Small intestine (tissue), 16 donors: ENCODE measurements at places on chromosomes 3 and 15.

DNA sequence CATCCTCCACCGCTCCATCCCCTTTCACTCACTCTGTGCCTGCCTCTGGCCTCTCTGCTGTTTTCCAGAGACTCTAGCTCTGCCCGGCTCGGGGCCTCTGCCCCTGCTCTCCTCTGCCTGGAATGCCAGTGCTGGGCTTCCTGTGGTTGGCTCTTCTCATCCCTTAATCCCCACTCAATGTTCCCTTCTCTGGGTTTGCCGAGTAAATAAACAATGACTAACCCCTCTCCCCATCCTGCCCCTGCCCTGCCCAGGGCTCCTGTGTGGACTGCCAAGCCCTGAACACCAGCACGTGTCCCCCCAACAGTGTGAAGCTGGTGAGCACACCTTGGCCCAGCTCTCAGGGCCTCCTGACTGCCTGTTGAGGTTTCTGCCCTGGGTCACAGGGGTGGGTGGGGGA lies 12.2 kb downstream of the STAB1 start:
- no peak for DNase-seq

GRCh38 chr3:119783883-119784282 lies 2.0 kb downstream of the NR1I2 start:
- no peak for DNase-seq

DNA sequence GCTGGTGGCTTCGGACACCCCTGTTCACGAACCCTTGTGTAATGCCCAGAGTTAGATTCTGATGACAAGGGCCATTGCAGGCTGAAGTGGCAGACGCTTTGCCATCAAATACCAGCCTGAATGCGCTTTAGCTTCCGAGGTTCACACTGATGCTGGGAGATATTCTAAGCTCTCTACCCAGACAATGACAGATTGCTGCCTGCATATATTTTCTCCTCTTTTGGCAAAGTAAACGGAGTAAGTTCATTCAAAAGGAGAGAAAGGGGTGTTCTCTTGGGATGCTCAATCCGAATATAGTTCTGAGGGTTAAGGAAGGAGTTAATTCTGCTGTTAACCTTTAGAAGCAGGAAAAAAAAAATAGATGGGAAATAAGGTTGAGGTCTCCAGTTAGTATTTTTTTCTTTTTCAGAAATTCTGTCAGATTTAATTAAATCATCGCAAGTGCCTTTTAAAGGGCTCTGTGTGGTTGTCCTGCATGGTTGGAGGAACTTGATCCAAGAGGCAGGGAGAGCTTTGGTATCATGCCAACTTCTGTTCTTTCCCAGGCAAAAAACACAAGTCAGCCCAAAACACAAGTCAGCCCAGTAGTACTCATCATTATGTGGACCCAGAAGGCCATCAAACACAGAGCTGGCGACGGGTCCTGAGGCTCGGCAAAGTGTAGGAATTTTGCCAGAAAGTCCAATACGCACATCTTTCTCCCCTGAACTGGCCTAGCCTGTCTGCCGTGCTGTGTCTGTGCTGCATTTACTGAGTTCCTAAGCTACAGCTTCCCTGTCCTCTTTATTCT lies 70.9 kb upstream of the ST8SIA2 start:
- DNase-seq: no peak

GRCh38 chr15:96348112-96349027 lies 17.9 kb downstream of the NR2F2 start:
- DNase-seq: no peak

DNA sequence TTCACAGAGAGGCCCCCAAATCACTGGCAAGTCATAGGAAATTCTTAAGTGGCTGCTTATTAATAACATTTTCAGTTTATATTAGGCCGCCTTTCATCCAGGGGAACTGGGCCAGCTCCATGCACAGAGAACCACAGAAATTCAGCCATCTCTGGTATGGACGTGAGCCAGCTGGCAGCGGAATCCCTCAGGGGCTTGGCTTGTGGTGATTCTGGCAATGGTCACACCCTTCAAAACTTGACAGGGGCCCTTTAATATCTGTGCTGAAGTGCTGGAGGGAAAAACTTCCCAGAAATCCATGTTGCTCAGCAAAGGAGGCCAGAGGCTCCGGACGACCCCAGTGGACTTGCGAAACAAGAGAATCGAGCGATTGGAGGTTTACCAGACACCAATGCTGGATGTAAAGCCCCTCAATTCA lies 11.3 kb downstream of the PRICKLE2 start:
- DNase-seq: no peak

DNA sequence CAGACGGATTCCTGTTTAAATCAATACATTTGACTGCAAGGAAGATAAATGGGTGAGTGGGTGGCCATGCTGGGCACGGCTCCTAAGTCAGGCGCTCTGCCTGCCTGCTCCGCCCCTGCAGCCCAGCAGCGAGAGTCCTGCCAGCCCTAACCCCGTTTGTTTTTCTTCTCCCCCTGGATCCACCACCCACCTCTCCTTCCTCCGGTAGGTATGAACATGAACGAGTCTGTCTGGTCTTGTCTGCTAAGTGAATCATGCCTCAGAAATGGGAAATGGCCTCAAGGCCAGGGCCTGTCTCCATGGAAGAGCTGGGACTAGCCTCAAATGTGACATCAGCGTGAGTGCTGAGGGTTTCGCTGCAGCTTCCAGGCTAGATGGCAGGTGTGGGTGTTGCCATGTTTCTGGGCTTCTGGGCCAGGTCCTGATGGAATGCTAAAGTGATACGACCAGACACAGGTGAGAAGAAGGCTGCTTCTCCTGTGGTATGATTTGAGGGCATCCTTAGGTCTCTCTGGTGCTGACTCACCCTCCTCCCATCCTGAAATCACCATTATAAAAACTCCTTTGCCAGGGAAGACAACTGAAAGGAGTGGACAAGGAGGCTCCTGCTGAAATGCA lies 5.6 kb upstream of the FEM1B start:
- DNase-seq: no peak

DNA sequence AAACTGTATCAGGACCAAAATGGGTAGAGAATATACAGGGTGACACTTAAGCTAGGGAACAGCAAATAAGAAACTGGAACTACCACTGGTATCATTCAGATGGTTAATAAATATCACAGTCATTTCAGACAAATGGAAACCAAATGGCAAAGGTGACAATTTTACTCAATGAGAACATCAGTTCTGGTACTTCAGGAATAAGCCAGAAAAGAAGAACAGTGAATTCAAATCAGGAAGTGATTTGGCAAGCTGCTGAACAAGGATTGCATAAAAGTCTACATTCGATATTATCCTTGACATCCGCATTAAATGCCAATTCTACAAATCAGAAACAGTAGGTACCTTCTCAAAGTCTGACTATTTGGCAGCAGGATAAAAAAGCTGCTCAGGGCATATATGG lies 23.5 kb upstream of the STIMATE start:
- no peak for DNase-seq

- no peak for DNase-seq
These were observed 89.5 kb downstream of the FGF12 start for GRCh38 chr3:192637803-192638202.

- no peak for DNase-seq
These were observed 86.4 kb upstream of the VGLL3 start for GRCh38 chr3:87077355-87077754.

- no peak for DNase-seq
These were observed 740 bp downstream of the MAGI1 start for GRCh38 chr3:66037986-66038369.

DNA sequence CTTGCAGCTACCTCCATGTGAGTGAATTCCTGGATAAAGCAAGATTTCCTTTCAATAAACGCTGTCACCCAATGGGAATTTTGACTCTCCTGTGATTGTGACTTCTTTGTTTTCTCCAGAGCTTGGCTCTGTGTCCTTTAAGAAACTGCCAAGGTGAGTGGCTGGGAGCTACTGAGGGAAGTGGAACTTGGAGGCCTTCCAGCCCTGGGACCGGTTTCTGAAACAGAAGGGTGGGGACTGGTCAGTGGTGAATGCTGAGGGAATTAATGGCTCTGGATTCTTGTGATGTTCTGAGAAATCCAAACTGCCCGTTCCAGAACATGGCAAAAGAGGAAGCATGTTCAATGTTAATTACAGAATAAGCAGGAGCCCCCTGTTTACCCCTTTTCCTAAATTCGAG lies 41.1 kb upstream of the MYZAP start:
- peak; percentile 36 for DNase-seq

GRCh38 chr3:59185591-59186369 lies 136.0 kb upstream of the CFAP20DC start:
- no peak for DNase-seq

- DNase-seq: no peak
These were observed 74.8 kb upstream of the SEC13 start for GRCh38 chr3:10395671-10396070.

DNA sequence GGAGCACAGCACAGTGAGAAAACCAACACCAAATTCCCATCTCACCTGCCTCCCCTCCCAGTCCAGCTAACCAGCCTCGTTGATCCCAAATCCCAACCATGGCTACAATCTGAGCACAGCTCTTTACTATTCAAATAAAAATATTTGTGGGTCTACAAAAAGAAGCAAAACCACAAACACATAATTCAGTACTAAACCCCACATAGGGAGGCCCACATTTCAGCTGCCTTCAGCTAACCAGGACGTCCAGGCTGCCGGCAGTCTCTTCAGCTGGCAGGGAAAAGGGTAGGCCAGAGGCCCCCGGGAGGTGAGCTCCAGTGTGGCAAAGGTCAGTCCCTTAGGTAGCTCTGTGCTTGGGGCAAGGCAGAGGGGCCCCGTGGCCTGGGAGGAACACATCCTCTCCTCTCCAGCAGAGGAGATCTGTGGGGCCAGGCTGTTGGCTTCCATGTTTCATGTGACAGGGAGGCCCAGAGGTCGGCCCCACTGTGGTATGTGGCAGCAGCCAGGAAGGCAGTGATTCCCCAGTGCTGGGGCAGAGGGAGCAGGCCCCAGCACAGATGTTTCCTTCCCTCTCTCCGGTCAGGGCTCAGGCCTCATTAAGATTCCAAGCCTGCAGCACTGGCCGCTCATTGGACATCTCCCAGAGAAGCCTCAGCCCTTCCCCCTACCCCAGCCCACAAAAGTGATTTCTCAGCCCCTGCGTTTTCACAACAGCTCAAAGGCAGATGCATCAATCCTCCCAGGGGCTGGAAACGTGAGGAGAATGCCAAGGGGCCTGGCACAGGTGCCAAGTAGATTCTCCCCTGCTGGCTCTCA lies 381.4 kb downstream of the NTRK3 start:
- DNase-seq: no peak

DNA sequence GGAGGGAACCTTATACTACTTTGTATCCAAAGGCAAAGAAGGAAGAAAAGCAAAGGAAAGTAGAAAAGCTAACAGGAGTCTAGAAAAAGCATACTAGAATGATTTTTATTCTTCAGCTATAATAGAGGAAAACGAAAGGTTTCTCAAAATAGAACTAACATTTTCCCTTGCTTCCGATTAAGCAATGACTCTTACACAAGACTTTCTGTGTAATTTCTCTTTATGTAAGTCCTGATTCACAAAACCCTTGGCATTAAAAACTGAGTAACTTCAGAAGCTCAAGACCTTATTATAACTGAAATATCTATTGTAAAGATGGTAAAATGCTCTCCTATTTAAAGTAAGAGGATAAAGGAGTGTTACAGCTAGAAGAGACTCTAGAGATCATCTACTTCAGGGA lies 97.4 kb downstream of the DTWD1 start:
- no peak for DNase-seq

GRCh38 chr15:89003865-89004725 lies 84.2 kb upstream of the ABHD2 start:
- DNase-seq: peak; percentile 62

GRCh38 chr3:123464211-123464610 lies 15.3 kb upstream of the ADCY5 start:
- no peak for DNase-seq

DNA sequence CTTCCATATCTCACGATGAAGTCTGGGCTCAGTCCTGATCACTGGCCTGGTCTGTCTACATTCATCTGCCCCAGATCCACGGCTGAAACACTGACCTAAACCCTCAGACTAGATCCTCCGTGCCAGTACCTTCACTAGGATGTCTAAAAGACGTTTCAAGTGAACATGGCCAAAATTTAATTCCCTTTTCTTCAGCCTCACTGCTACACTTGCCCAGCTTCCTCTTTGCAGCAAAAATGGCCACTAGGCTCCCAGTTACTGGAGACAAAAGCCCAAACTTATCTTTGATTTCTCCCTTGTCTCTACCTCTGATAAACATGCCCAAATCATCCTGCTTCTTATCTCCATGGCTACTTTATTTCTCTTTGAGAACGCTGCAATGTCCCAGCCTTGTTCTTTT lies 1.7 kb downstream of the RASSF1 start:
- no peak for DNase-seq

- DNase-seq: peak; percentile 90
These were observed 6.4 kb downstream of the THPO start for GRCh38 chr3:184371570-184372018.

DNA sequence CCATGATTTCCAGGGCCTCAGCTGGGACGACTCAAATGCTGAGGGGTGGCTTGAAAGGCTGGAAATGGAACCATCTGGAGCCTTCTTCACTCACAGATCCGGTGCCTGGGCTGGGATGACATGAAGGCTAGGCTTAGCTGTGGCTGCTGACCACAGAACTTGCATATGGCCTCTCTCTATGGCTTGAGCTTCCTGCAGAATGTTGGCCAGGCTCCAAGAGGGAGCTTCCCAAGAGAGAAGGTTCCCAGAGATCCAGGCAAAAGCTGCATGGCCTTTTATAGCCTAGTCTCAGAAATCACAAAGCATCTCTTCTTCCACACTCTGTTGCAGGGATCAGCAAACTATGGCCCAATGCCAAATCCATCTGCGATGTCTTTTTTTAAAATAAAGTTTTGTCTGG lies 44.8 kb downstream of the GATM start:
- DNase-seq: peak; percentile 47

DNA sequence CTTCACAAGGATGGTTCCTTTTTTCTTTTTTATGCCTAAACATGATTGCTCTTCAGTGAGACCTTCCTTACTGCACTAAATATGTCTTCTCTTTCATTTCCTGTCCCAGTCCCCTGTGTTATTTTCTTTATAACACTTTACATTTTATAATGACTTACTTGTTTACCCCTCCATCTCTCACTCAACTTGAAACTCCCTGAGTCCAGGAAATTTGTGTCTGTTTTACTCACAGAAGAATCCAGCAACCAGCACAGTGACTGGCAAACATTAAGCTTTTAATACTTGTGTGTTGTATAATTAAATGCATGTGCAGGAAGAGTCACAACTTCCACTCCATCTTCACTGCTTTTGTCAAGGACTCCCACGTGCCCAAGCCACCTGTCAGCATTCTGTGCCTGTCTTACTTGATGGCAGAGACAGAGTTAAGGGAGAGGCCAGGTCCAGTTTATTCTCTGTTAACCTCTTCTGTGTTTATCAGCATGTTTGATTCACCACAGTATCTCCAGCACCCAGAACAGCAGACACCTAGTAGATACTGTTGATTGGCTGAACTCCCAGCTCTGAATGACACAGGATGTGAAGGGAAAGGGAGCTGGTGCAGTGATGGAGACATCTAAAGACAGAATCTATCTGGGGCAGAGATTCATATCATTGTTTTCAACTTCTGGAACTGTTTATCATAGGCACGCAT lies 42.8 kb downstream of the SSR3 start:
- no peak for DNase-seq

GRCh38 chr3:122679882-122680474 lies 661 bp upstream of the PARP14 start:
- DNase-seq: peak; percentile 63
